ENCODE measurements at places on chromosomes 11 and 22.

DNA sequence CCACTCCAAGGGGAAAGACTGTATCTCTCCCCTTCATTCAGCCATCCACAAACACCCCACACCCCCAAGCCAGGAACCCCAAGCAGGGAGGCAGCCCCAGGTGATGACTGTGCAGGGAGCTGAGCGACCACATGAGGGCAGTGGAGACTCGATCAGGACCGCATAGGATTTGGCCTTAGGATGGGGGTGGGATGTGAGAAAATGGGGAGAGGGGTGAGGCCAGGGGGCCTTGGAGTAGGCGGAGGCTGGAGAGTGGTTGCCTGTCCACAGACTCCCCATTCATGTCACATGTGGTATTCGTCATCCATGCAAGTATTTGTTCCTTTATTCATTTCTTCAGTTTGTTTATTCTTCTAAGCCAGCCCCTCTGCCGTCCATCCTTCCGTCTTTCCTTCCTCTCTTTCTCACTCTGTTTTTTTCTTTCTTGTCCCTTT is 2.7 kb upstream of the RHOD start:
- DNase-seq = peak; percentile 78

- no peak for DNase-seq
These were observed 14.5 kb upstream of the MSANTD2 start for GRCh38 chr11:124814739-124815138.

- DNase-seq = no peak
These were observed 35.4 kb downstream of the NAGA start for GRCh38 chr22:42035256-42035655.

GRCh38 chr22:26535603-26535908 is 23.3 kb upstream of the TFIP11 start:
- no peak for DNase-seq

- DNase-seq = no peak
These were observed 22.9 kb downstream of the ATG13 start for GRCh38 chr11:46640036-46640788.

- no peak for DNase-seq
These were observed 59.2 kb downstream of the TRIM44 start for GRCh38 chr11:35721651-35722282.

DNA sequence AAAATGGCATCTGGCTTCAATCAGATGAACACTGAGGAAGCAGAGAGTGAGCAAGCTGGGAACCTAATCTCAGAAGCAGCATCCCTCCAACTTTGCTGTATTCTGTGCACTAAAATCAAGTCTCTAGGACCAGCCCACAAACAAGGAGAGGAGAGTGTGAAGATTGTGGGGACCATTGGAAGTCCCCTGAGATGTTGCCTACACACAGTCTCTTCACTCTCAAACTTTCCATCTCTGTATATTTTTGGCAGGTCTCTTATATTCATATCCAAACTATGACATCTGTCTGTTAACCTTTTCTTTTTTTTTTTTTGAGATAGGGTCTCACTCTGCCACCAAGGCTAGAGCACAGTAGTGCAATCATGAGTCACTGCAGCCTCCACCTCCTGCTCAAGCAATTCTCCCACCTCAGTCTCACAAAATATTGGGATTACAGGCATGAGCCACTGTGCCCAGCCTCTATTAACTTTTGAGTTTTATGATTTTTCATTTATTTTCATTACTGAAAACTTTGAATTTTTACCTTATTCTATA is 1096.4 kb downstream of the TBC1D22A start:
- no peak for DNase-seq

GRCh38 chr11:29627541-29627940 is 389.3 kb downstream of the KCNA4 start:
- DNase-seq = no peak

DNA sequence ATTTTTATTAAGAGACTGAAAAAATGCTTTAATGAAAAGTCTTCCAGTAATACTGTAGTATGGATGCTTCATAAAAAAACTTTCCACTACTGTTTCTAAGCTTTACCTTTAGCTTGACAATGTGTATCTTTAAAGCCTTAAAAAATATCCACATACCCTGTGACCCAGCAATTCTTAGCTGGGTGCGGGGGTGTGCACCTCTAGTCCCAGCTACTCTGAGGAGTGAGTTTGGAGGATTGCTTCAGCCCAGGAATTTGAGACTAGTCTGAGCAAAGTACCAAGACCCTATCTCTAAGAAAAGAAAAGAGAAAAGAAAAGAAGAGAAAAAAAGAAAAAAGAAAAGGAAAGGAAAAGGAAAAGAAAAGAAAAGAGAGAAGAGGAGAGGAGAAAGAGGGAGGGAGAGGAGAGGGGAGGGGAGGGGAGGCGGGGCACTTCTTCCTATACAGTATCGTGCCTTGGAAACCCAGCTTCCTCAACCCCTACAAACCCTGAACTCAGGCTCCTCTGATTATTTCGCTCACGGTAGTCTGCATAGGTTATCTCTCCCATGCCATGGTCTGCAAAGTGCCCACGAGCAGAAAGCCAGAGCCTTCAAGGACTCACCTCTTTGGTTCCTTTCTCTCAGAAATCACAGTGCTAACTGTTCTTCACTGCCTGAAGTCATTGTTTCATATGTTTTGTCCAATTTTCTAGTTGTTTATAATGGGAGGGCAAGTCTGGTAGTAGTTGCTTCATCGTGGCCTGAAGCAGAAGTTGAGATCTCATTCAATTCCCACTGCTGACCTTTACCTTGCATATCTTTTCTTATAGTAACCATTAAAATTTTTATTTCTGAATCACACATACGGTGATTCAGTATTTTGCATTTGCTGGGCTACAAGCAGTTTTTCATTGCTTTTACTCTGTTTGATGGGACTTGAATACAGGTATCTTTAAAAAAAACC is 82.2 kb downstream of the FAM83F start:
- no peak for DNase-seq

DNA sequence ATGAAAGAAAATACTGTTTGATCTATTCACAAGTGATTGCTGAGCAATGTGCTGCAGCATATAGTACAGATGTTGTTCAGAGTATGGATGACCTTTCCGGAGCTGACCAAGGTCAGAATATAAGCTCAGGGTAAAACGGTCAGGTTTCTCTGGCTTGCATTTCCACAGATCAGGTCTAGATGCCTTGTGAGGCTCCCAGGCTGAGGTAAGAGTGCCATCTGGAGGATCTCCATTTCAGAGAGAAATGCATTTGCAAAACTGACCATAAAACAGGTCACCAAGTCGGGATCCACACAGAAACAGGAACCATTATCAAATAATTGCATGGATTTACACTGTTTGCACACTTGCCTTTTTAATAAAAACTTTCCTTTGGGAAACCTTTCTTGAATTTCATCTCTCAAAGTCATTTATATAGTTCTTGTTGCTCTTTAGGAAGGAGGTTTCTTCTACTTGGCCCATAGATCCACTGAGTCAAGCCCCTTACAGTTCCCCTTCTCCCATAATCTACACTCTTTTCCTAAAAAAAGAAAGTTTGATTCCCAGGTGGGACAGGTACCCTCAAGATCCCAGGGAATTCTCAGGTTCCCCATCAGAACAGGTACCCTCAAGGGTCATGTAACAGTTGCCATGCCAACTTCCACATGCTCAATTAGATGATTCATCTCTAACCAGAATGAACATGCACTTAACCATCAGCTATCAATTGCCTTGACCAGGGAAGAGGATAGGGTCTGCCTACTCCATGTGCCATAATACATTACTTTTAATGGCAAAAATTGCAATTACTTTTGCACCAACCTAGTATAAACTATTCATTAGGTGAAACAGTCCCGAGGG is 25.0 kb upstream of the TMPRSS5 start:
- no peak for DNase-seq

DNA sequence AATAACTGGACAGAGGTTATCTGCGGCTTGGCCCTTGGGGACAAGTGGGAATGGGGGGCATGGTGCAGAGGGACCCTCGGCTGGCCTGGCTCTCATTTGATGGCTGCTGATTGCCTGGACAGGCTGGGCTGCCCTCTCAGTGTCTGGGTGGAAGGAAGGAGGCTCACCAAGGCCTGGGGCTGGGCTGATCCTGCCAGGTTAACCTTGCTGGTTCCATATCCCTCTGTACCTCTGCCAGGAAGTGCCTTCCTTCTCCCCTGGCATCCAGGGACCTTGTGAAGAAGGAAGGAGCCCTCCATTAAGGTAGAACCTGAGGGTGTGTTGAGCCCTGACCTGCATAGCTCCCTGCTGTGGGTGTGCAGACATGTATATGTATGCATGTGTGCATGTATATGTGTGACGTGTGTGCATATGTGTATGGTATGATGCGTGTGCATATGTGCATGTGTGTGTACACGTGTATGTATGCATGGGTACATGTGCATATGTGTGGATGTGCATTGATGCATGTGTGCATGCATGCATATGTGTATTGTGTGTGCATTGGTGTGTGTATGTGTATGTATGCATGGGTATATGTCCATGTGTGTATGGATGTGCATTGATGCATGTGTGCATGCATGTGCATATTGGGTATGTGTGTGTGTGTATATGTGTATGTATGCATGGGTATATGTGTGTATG is 433.9 kb downstream of the TBC1D22A start:
- DNase-seq = no peak

- peak; percentile 93 for DNase-seq
These were observed at the start of gene MAPK12 for GRCh38 chr22:50261615-50262459. Gene MAPK12 (minus strand): TSS chr22:50261683. CDS start chr22:50261509, 174 bp downstream.

Measured in GM12891 (cell line).